ENCODE measurements at places on chromosomes 5 and 9. TPM values are rescaled to one million over a fixed set of nuclear protein-coding genes. Genes with fewer than 3 reads are reported as not detected.

The ANGPTL2 gene
- 3.8 TPM for total RNA-seq

The BTNL9 gene
- not detected for total RNA-seq

The NSG2 gene
- not detected for total RNA-seq

The CCIN gene
- 2.2 TPM for total RNA-seq

The KIAA1958 gene
- 0.68 TPM for total RNA-seq

The ZNF462 gene
- 15.3 TPM for total RNA-seq

The TRPM3 gene
- 11.9 TPM for total RNA-seq

The PRDM9 gene
- total RNA-seq: not detected

The GARNL3 gene
- total RNA-seq: 2.6 TPM

The SLC6A7 gene
- total RNA-seq: not detected

The PCDHA1 gene
- not detected for total RNA-seq

The C9orf50 gene
- total RNA-seq: not detected

The NFIL3 gene
- 4.7 TPM for total RNA-seq

The CENPK gene
- 5.5 TPM for total RNA-seq

The WHRN gene
- total RNA-seq: 1.2 TPM

The SLC34A3 gene
- total RNA-seq: not detected

The C5orf15 gene
- total RNA-seq: 45.9 TPM

The PLAC8L1 gene
- not detected for total RNA-seq

The RABL6 gene
- 45.7 TPM for total RNA-seq

The ITK gene
- not detected for total RNA-seq

The MYOZ3 gene
- total RNA-seq: 1.9 TPM

The ADAMTS12 gene
- 18.6 TPM for total RNA-seq

The CTXN3 gene
- not detected for total RNA-seq

The SOX30 gene
- not detected for total RNA-seq

The PDCD1LG2 gene
- 4.3 TPM for total RNA-seq

The CCDC183 gene
- 2.2 TPM for total RNA-seq

The RAD23B gene
- total RNA-seq: 92.1 TPM

The TUSC1 gene
- 8.5 TPM for total RNA-seq

The MCCC2 gene
- total RNA-seq: 15.6 TPM

The PCA3 gene
- not detected for total RNA-seq

The PCDHA10 gene
- total RNA-seq: 1.4 TPM

The OBP2A gene
- total RNA-seq: not detected

The TAS2R1 gene
- total RNA-seq: not detected

The IGFBPL1 gene
- total RNA-seq: not detected

The MARCOL gene
- total RNA-seq: not detected

The ENG gene
- 10.4 TPM for total RNA-seq

The SCGB3A2 gene
- not detected for total RNA-seq

The IL4 gene
- total RNA-seq: not detected

The F2RL1 gene
- total RNA-seq: 26.8 TPM

The MPDZ gene
- 68.1 TPM for total RNA-seq

The ASPN gene
- 13.0 TPM for total RNA-seq

The C9 gene
- total RNA-seq: 1.4 TPM

The MACIR gene
- total RNA-seq: 6.2 TPM

The HRCT1 gene
- total RNA-seq: 12.0 TPM

The APC gene
- 41.9 TPM for total RNA-seq

The IFNA13 gene
- not detected for total RNA-seq

The SLC25A2 gene
- total RNA-seq: 0.23 TPM

The FAM13B gene
- 33.7 TPM for total RNA-seq

The MCTP1 gene
- total RNA-seq: 0.23 TPM

The QRFP gene
- not detected for total RNA-seq

The TRAF1 gene
- total RNA-seq: 1.6 TPM

The KIF24 gene
- 0.68 TPM for total RNA-seq

The NR4A3 gene
- total RNA-seq: 0.23 TPM

The SYK gene
- not detected for total RNA-seq

The HK3 gene
- total RNA-seq: 0.23 TPM

The ANKRD55 gene
- total RNA-seq: not detected

The SNCAIP gene
- not detected for total RNA-seq

The SLC25A48 gene
- total RNA-seq: not detected

The GAS1 gene
- total RNA-seq: 0.15 TPM

The RORB gene
- 0.82 TPM for total RNA-seq

All from smooth muscle cell of the coronary artery (primary cell).